ENCODE measurements at places on chromosomes 4 and X.

DNA sequence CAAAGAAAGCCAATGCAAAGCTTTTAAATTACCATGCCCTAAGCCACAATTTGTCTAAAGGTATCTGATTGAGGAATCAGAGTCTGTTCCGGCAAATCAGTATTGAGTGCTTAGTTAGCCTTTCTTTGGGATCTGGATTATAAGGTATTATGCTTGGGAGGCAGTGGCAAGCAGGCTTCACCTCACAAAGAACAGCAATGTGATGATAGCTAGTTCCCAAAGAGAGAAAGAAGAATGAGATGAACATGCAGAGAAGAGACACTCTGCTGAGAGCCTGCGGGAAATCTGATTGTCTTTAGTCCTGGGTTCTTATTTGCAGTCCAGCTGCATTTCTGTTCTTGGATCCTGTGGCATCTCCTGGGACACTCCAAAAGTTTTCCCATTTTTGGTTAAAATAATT, 35.2 kb downstream of the WDFY3 start:
- DNase-seq: no peak

- DNase-seq: no peak
Observed at GRCh38 chrX:12263211-12263610, 124.9 kb downstream of the FRMPD4 start.

DNA sequence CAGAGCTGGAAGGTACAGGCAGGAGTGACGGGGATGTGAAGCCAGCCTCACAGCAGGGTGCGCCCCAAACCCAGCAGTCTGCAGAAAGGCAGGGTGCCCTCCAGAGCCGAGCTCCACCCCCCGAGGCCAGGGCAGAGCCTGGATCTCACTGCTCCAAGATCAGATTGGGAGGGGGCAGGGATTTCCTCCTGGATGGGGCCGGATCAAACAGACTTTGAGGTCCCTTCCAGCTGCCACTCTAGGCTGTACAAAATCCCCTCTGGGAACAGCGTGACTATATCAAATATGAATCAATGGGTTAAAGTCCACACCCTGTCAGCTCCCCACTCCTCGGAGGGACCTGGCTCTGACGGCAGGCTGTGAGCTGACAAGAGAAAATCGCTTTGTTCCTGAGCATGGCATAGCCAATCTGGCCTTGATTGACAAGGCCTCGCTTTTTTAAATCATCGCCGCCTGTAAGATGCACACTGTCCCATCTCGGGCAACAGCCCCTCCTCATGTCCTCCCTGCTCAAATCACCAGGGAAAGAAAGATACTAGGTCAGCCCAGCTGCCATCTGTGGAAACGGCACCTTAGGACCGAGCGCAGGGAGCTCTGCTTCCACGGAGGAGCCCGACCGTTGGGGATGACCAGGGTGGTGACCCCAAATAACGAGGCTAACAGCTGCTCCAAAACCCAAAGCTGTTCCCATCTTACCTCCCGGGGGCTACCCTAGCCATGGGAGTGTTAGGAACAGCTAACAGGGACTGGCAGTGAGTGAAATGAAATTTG, 39.9 kb downstream of the PSAPL1 start:
- DNase-seq: peak; percentile 87

GRCh38 chrX:114584983-114585842, 1.3 kb downstream of the HTR2C start:
- peak; percentile 26 for DNase-seq

- peak; percentile 51 for DNase-seq
Observed at GRCh38 chrX:111511477-111511876, at the start of gene SERTM2. Gene SERTM2 (plus strand): TSS chrX:111511645. CDS start chrX:111518858, 7,213 bp downstream.

DNA sequence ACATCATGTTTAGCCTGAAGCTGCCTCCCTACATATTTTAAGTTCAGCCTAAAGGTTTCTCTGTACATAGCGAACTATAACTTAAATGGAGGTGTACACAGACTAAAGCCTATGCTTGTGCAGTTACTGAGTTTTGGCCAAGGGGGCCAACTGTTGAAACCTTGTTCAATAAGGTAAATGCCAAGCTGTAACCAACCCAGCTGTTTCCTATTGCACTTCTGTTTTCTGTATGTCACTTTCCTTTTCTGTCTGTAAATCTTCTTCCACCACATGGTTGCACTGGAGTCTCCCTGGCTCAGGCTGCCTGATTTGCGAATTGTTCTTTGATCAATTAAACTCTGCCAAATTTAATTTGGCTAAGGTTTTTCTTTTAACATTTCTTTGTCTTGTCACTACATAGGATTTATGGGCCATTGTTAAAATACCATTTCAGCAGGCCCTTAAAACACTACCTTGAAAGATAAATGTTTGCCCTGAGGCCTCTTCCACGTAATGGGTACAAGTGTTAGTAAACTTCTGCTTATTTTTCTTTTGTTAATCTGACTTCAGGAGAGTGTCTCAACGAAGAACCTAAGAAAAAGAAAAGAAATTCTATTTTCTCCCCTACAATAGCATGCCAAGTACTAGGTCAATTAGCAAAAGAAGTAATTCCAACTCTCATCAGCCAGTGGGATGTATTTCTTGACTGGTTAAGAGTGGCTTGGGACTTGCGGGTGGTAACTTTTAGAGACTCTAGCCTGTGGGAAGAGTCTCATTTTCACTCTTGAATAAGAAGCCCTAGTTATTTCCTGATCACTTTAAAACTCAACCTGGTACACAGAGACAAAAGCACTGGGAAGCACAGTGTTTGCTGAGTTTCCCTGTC, 45.7 kb upstream of the PRSS12 start:
- DNase-seq: no peak

- no peak for DNase-seq
Observed at GRCh38 chr4:41013746-41014145, 200.6 kb downstream of the APBB2 start.

DNA sequence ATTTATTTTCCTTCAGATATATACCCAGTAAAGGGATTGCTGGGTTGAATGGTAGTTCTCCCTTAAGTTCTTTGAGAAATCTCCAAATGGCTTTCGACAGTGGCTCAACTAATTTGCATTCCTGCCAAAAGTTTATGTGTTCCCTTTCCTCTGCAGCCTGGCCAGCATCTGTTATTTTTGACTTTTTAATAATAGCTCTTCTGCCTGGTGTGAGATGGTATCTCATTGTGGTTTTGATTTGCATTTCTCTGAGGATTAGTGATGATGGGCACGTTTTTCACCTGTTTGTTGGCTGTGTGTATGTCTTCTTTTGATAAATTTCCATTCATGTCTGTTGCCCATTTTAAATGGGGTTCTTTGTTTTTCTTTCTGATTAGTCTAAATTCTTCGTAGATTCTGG, 375.2 kb downstream of the UBE2NL start:
- DNase-seq: no peak

DNA sequence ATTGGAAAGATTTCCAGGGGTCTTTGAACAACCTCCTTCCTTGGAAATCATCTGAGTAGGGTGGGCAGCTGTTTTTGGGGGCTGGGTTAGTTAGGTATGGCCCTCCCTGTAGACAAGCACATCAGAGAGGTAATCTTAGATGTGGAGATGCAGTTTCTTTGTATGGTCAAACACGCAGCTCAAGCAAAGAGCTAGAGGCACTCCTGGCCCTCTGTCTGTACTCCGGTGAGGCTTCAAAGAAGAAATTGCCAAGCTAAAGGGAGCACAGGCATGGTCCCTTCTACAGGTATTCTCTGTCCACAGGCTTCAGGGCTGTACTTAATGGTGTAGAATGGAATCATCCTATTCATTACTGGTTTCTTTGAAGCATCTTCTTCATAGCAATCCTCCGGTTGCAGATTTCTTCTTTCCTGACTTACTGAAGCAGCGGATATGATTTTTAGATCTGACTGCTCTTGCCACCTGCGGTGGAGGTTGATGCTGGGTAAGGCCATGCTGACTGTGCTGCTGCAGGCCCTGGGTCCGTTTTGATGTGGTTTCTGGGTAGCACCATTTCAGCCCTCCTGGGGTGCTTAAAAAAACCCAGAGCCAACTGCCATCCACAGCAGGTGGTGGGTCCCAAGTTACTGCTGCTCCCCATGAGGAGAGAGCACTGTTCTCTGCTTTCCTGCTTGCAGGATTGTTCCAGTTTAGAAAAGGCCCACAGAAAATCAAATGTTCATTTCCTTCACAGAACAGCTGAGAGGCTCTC, 318.9 kb upstream of the GATB start:
- DNase-seq: no peak
